ENCODE measurements at places on chromosomes 1 and 21.
A peak's percentile ranks its signal among the peaks of the same experiment; 100 is the strongest.

- DNase-seq = no peak
Measured at GRCh38 chr1:204194080-204194479, 2.2 kb downstream of the KISS1 start.

DNA sequence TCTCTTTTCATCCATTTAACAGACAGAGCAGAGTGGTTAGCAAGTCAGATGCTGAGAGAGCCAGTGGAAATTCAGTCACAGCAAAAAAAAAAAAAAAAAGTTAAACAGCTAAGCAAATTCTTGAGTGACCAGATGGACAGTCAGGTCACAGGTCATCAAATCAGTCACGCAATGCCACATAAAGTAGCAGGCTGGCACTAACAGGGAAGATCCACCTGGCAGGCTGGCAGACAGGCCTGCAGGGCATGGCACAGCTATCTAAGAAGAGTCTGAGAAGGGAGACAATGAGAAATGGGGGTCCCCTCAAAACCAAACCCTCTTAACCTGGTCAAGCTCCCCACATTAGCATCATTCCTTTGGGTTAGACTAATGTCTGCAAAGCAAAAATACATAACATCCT lies 371.9 kb downstream of the TTLL7 start:
- DNase-seq = peak; percentile 16

- DNase-seq = no peak
Measured at GRCh38 chr1:117658676-117659075, 52.8 kb downstream of the TENT5C start.

DNA sequence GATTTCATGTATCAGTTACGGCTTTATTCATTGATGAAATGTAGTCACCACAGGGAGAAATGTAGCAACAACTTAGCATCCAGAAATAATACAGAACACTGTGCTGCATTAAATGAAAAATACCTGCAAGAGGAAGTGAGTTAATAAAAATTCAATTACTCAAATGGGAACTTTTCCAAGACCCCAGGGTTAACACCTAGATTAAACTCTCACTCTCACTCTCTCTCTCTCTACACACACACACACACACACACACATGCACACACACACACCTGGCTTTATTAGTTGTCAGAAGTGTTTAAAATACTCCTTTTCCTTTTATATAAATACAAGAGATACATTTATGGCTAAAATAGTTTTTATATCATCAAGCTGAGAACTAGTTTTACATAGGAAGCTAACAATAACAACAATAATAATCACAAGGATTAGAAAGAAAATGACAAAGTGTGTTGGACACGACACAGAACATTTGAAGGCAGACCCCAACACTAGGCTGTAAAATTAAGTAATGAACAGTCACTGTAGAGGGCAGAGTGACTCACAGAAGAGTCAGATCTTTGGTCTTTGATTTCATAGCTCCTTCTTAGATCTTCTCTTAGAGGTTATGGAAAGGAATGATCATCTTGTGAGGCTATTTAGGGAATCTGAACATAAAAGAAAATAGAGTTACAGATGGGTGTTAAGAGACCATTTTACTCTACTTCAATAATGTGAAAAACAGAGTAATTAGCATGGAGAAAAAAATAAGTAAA lies 1266.0 kb upstream of the ADGRL2 start:
- no peak for DNase-seq

DNA sequence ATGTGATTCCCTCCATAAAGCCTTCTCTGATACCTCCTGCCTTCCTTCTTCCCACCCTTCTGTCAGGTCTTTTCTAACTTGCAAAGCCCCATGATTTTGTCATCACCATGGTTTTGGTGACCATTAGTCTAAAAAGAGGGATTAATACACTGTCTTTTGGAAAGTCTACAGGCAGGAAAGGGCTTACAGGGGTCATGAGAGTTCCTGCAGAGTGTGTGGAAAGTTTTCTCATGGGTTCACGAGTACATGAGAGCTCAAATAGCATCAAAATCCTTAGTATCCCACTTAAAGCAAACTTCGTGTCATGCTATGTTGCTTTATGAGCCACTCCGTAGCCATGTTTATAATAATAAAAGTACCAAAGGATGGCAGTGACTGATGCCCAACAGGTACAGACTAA lies 86.6 kb upstream of the BMP8A start:
- no peak for DNase-seq

DNA sequence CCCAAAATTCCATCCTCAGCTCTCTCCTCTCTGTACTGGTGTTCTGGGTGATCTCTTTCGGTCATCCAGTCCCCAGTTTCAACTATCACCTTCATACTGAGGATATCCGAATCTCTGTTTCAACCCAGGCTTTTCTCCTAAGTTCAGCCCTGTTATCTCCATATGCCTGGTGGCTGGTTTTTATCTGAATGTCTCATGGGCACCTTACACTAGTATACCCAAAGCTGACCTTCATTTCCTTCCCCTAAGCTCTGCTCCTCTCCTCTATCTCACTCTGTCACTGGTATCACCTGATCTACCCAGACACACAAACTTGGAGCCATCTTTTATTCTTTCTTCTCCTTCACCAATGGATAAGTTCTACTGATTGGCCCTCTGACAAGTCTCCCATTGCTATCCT lies 53.0 kb downstream of the LRRC71 start:
- no peak for DNase-seq

DNA sequence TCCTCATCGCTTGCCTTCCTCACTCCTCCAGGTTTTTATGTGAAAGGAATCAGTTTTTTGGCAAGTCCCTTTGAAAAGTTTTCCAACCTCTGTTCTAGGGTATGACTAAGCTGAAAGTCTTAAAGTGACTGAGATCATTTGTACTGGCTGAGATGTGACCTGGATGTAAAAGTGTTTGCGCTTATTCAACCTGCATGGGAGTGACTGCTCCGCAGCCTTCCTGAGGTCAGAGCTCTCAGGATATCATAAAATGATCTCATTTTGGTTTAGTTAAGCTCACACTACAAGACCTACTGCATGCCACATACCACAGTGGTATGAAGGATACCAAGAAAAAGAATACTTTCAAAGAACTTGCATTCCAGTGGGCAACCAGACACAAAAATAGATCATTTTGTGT lies 29.8 kb upstream of the TADA1 start:
- no peak for DNase-seq

GRCh38 chr1:10867138-10867721 lies 70.8 kb upstream of the CASZ1 start:
- peak; percentile 81 for DNase-seq

Measured in NCI-H69 (cell line).